ENCODE measurements at places on chromosomes 12 and 14.

- DNase-seq: no peak
Observed at GRCh38 chr12:63898764-63899337, 54.4 kb downstream of the SRGAP1 start.

DNA sequence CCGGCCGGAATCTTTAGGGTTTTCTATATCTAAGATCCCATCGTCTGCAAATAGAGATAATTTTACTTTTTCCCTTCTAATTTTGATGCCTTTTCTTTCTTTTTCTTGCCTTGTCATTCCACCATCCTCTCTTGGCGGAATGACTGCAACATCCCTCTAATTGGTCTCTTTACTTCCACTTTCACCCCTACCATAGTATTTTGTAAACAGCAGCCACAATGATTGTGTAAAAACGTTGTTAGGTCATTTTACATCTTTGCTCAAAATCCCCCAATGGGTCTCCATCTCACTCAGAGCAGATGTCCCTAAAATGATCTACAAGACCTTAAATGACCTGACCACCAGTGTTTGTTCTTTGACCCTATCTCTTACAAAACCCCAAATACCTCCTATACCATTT lies 80.0 kb upstream of the STAC3 start:
- DNase-seq: no peak

DNA sequence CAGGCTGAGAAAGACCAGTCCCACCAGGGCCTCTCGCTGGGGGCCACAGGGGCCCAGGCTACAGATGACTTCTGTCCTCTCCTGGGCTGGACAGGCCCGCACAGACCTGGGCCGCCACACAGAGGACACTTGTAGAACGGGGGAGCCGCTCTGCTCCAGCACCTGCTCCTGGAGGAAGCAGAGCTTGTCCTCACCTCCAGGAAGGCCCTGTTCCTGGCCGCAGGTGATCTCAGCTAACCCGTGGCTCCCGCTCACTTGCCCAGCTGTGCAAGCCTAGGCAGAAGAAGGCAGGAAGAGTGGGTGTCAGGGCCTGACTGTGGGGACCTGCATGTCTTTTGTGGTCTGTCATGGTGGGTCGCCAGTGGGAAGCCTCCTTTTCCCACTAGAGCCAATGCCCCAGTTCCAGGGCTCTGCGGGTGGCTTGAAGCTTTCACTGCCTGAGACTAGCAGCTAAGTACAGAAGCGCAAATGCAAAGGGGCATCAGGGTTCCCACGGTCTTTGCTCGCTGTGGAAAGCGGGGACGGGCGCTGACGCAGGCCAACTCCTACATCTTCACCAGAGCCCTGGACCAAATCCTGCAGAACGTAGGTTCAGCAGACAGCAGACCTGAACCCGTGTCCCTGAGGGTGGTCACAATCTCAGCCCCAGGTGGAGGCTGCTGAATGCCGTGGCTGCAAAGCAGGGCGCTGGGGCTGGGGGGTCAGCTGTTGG lies 8.8 kb upstream of the CEP170B start:
- no peak for DNase-seq

GRCh38 chr12:15540469-15540872 lies 218.2 kb downstream of the PTPRO start:
- no peak for DNase-seq

GRCh38 chr12:76830436-76830835 lies 48.4 kb downstream of the CSRP2 start:
- DNase-seq: no peak

GRCh38 chr12:19437996-19438395 lies 1.3 kb upstream of the AEBP2 start:
- DNase-seq: no peak

GRCh38 chr12:42568952-42569915 lies 20.3 kb downstream of the PRICKLE1 start:
- DNase-seq: no peak

DNA sequence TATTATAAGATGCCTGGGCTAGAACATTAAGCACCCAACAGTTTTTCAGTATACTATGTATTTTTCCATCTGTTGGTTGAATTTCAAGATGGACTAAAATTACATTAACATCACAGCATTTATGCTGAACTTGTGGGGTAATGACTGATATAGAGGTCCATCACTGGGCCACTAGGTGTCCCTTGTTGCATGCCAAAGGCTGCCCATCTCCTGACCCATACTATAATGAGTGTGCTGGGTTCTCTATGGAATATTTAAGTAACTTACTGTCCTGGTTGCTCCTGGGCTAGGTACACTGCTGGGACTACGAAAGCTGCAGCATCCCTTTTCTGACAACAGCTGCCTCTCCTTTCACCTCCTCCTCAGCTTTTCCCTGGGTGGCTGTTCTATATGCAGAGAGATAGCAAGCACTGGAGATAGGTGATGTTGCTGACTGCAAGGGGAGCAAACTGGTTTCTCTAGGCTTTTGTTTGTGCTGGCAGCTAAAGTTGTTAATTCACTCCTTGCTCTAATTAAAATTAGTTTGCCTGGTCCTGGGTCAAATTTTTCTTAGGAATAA lies 138.6 kb upstream of the TRHDE start:
- DNase-seq: no peak

- no peak for DNase-seq
Observed at GRCh38 chr14:101877766-101878165, 86.6 kb upstream of the DYNC1H1 start.

DNA sequence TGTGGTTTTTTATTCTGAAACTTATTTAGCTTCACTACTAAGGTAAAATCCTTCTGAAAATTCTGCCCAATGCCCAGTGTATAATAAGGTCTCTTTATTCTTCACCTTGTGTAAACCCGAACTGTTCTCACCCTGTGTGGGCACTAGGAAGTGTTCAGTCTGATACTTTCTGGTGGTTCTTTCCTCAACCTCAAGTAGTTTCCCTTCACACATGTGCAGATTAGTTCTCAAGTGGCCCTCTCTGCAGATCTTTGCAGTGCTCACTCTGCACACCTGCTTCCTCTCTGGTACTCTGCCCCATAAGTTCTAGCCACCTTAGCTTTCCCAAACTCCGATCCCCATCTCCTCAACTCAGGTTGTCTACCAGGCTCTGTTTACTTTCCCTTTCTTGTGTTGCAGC lies 61.6 kb downstream of the RAD51B start:
- DNase-seq: no peak

DNA sequence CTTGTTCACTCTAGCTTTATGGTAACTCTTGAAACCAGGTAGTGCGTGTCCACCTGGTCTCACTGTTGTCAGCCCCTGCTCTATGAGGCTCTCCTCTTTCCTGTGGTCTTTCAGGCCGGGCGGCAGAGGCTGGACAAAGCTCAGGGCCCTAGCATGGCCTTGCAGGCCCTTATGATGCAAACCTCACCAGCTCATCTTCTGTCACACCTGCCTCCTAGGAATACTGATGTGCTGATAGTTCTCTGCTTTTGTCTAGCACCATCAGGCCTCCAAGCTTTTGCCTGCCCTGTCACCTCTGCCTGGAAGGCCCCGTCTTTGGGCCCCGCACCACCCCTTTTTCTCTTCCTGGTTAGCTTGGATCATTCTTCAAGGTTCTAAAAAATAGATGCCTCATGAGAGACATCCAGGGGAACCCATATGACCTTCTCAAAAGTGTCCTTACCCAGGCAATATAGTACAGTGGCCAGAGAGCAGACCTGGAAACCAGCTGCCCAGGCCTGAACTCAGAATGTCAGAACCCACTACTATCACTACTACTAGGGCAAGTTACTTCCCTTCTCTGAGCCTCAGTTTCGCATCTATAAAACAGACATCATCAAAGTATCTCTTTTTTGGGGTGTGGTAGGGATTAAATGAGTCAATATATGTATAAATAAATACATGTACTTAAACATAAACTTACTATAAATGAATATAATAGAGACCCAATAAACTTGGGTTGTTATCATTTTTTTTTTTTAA lies 91.7 kb downstream of the ZFP36L1 start:
- no peak for DNase-seq

GRCh38 chr12:72093930-72094329 lies 155.3 kb downstream of the TPH2 start:
- DNase-seq: no peak

DNA sequence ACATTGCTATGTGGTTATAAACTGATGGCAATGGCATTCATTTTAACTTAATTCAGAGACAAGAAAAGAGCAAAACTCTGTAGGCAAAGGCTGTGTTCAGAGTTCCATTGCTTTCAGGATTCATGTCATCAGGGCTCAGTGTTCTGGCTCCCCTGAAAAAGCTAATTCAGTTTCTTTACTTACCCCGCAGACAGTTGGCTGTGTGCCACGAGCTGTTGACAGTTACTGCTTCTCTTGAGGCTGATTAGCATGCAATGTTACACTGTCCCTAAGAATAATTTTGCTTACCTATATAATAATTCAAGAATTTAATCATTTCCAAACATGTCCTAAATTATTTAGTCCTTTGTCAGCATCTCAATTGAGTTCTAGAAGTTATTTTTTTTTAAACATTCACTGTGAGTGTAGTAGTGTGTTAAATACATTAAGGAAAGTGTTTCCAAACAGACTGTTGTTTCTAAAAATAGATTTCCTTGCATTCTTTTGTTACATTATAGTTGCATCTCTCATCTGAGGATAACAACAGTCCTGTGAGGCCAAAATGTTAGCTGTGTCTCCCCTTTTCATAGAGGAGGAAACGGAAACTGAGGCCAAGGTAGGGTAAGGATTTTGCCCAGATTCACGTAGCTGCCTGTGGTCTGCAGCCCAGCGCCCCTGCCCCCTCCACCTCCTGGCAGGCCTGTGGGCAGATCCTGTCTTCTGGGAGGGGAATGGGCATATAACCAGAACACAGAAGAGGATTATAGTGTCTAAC lies 98.6 kb downstream of the PELI2 start:
- no peak for DNase-seq

GRCh38 chr14:66139432-66139831 lies 346.7 kb upstream of the CCDC196 start:
- no peak for DNase-seq

GRCh38 chr12:122946690-122947341 lies 19.4 kb downstream of the ABCB9 start:
- peak; percentile 78 for DNase-seq

- DNase-seq: no peak
Observed at GRCh38 chr12:40820794-40821484, 128.7 kb downstream of the CNTN1 start.

DNA sequence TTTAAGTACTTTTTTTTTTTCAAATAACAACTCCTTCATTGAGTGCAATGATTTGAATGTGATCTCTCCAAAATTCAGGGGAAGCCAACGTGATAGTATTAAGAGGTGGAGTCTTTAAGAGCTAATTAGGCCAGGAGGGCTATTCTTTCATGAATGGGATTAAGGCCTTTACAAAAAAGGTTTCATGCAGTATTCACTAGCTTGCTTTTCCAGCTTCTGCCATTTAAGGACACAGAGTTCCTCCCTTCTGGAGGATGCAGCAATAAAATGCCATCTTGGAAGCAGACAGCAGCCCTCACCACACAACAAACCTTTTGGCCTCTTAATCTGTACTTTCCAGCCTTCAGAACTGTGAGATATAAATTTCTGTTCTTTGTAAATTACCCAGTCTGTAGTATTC lies 586.8 kb upstream of the LMO3 start:
- no peak for DNase-seq

DNA sequence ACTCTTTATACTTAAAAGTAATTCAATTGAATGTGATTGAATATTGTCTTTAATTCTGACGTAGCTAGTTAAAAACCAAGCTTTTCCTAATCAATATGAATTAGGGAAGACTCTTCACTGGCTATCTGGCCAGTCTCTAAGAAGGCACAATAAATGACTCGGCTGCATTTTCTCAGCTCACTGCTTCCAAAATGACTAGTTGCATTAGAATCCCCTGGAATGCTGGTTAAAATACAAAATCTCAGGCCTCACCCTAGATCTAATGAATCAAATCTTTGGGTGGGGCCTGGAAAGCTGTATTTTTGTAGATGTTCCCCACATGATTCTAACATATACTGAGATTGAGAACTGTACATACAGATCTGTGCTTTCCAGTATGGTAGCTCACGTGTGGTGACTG lies 242.1 kb downstream of the CHST11 start:
- DNase-seq: no peak

GRCh38 chr12:58645946-58646345 lies 274.4 kb downstream of the LRIG3 start:
- no peak for DNase-seq

GRCh38 chr14:42190744-42191143 lies 584.1 kb downstream of the LRFN5 start:
- no peak for DNase-seq

- DNase-seq: peak; percentile 23
Observed at GRCh38 chr12:117857632-117858612, 110.9 kb downstream of the KSR2 start.

DNA sequence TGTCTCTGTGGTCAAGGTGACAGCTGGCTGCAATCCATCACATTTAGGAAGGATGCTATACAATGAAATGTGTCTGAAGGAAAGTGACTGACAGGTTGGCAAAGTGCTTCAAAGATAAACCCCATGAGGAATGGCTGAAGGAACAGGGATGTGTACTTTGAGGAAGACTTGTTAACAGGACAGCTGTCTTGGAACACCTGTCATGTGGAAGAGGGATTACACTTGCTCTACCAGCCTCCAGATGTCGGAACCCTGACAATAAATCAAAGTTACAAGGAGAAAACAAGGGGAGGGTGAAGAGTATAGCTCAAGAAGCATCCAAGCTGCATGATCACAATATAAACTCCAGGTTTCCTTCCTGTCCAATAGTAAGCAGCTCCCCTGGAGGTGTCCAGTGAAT lies 147.8 kb upstream of the TMCC3 start:
- DNase-seq: no peak

DNA sequence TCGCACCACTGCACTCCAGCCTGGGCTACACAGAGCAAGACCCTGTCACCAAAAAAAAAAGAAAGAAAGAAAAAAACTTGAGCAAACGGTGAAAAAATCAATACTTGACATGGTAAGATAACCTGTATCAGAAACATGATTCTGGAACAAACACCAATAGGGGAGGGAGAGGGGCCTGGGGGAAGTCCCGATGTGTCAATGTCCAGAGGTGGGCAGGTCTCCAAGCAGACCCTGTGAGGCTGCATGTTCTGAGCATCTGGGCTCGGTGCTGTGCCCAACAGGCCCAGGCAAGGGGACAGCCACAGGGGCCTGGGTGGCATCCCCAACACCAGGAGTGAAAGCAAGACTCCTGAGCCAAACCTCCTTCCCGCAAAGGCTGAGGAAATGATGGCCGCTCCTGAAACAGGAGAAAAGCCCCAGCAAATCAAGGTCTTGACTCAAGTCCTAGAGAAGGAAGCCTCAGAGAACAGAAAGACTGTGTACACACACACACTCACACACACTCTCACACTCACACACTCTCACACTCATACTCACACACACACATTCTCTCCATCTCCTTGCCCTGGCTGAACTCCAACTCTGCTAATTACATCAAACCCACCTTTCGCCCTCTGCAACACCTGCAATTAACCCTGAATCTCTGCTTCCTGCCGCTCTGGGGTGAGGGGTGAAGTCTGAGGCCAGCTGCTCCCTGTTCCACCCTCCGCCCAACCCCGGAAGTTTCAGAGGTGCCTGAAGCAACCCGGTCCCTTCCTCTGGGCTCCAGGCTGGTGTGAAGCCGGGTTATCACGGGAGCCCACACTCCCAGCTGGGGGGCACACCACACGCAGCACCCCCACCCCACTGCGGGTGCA lies 20.4 kb downstream of the CCDC88C start:
- peak; percentile 36 for DNase-seq

GRCh38 chr14:91419044-91419397 lies 1.4 kb upstream of the CCDC88C start:
- DNase-seq: no peak
